DND-41 (cell line): ENCODE measurements at places on chromosomes 3 and 15.

DNA sequence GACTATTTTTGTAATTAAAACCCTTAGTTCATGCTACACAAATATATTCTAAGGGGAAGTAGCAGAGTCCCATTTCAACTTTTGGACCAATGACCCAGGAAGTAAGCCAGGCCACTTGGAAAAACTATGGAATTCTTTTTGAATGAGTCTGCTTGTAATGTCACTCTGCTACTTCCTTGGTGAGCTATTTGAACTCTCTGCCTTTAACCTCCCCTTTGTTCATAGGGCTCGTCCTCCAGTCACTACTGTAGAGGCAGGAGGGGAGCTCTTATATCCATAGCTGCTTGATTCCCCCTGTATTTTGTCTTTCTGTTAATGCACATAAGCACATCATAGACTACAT is 119.6 kb downstream of the UACA start:
- DNase-seq: no peak

GRCh38 chr3:61637088-61638051 is 76.0 kb downstream of the PTPRG start:
- no peak for DNase-seq

DNA sequence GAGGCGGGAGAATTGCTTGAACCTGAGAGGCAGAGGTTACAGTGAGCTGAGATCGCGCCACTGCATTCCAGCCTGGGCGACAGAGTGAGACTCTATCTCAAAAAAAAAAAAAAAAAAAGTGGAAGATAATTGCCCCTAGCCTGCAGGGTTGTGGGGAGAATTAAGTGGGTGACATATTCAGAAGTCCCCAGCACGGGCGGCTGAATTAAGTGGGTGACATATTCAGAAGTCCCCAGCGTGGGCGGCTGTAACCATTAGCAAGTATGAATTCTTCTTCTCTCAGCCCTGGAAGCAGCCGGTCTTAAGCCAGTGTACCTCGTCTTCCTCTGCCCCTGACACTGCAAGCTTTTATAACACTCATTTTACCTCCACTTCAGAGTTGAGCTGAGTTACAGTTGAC is 44.7 kb downstream of the FBLN2 start:
- no peak for DNase-seq

DNA sequence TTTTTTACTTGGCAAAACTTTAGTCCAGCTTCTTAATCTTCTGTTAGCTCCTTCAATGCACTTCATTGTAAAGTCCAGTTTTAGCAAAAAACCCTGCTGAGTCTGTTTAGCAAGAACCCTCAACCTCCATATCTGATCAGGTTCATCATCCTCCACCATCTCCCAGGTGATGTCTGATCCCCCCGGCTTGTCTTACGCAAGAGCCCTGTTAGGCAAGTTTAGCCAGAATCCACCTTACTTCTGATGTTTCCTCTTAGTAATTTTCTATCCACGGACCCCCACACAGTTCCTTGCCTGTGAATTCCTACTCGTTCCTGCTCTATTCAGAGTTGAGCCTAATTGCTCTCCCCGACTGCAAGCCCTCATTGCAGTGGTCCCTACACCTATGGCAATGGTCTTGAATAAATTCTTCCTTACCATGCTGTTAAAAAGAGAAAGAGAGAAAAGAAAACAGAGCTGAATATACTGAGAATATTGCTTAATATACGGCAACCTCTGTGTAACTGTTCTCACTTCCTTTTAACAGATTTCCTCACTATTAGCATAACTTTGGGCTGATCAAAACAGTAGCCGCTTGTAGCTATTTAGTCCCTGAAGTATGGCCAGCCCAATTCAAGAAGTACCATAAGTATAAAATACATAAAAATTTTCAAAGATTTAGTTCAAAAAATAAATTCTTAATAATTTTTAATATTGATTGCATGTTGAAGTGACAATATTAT is 78.7 kb upstream of the MME start:
- DNase-seq: no peak
